Mesenteric fat pad (tissue), 1 donor: ENCODE measurements at places on chromosomes 6 and 20. TPM values are rescaled to one million over a fixed set of nuclear protein-coding genes. Genes with fewer than 3 reads are reported as not detected.

The POU5F1 gene
- total RNA-seq, result 0.93 TPM

The GSTA3 gene
- not detected for total RNA-seq

The GABRR1 gene
- not detected for total RNA-seq

The REM1 gene
- total RNA-seq, result 2.7 TPM

The FOXQ1 gene
- not detected for total RNA-seq

The CLDN20 gene
- total RNA-seq, result not detected

The MGME1 gene
- total RNA-seq, result 10.6 TPM

The ATP6V1G2 gene
- 1.1 TPM for total RNA-seq

The HLA-DRB5 gene
- 118 TPM for total RNA-seq

The DDX27 gene
- total RNA-seq, result 29.8 TPM

The RBBP8NL gene
- total RNA-seq, result not detected
